ENCODE measurements at places on chromosomes 2 and 18.

GRCh38 chr2:69993708-69994107 is 32.3 kb upstream of the ASPRV1 start:
- no peak for DNase-seq

DNA sequence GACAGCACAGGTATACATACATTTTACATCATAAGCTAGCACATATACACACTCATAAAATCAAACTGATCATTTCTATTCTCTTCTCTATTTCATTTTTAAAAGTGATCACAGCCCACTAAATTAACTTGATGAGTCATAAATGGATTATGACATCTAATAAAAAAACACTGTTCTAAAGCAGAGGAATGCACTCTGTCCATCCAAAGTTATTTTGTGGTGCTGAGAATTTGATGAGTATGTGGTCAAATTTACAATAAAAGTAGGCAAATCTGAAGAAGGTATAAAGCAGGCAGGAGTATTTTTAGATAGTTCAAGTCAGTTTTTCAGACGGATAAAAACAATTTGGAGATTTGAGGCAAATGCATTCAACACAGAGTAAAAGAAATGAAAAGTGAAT is 104.4 kb downstream of the NOL4 start:
- DNase-seq: no peak

DNA sequence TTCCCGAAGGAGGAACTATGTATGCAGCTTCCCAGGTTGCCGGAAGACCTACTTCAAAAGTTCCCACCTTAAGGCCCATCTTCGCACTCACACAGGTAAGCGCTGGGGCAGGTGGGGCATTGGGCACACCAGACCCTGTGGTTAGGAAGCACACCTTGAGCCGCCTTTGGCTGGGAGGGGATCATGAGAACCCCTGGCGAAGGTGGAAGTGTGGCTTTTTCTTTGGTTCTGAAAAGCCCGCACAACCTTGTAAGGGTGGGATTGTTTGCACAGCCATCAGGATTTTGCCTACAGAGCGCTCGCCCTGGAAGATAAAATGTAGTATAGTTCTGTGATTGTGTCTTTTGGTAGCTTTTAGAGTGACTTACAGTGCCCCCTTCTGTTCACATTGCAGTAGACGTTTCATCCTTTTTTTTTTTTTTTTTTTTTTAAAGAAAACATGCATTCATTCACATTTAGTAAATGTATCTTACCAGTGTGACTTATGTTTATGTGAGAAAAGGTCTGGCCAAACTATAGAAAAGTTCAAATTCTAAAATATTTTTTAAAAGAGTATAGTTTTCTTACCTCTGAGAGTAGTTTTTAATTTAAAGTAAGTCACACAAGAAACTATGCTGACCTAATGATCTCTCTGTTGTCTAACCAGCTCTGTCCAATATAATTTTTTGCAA is 5.3 kb downstream of the KLF11 start:
- peak; percentile 41 for DNase-seq

GRCh38 chr2:74501335-74502071 is 2.1 kb upstream of the LBX2 start:
- DNase-seq: no peak

- no peak for DNase-seq
Observed at GRCh38 chr2:235694721-235695601, 201.1 kb downstream of the AGAP1 start.

GRCh38 chr18:56470406-56471351 is 167.7 kb downstream of the TXNL1 start:
- DNase-seq: no peak

DNA sequence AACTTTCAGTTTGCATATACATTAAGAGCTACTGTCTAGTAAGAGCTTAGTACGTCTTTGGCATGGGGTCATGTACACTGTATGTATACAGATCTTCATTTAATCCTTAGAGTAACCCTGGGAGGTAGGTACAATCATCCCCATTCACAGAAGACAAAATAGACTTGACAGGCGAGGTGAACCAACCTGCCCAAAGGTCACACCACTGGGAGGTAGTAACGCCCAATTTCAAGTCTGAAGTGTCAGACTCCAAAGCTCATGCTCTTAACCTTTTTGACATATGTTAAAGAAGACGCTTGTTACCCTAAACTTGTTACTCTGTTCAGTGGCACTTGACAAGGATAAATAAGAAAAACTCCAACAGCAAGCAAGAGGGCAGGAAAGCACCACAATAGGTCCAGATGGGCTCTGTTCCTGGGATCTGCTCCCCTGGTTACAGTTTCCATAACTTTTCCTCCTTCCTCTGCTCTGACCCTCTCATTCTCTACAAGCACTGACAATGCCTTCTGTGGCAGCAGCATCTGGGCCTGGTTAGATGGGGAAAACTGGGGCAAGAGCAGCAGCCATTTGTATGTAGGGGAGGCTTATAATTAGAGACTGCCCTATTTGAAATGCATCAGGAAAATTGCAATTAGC is 64.7 kb upstream of the SERTAD2 start:
- DNase-seq: no peak

- no peak for DNase-seq
Observed at GRCh38 chr2:133600266-133600928, 32.1 kb upstream of the NCKAP5 start.

DNA sequence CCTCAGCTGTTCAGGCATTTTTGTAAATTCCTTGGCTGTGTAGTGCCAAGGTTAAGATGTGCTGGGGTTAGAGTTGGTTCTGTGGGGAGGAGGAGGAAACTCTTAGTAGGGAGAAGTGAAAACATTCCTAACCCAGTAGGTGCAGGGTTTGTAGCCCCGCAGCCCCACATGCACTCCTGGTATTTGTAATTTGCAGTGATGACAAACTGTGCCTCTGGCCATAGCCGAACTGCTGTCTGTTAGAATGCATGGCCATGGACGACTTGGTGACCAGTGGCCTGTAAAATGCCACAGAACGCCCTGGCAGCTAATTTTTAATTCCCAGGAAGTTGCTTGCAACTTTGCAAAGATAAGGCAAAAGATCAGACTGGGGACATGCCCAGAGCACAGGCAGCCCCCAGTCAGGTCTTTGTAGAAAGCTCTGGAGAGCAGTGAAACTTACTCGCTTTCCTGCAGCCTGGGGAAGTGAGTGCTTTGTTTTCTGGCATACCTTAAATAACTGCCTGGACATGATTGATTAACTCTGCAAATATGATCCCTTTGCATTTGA is 38.4 kb downstream of the LYPD6B start:
- DNase-seq: no peak

DNA sequence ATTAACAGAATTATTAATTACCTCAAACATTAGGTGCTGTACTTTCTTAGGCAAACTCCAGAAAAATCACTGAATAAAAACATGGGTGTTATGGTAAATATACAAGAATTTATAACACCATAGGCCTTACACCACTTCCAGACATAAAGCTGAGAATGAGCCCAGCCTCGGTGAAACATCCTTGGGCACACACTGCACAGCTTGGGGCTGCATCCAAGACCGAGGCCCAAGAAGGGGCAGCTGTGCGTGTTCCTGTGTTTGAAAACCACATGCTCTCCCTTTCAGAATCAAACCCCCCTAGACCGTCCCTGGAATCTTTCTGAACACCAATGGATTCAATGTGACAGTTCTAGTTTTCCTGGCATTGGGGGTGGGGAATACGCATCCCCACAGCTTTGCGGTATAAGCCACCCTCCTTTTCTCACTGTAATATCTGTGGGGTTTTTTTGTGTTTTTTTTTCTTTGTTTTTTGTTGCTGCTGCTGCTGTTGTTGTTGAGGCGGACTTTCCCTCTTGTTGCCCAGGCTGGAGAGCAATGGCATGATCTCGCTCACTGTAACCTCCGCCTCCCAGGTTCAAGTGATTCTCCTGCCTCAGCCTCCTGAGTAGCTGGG is 12.9 kb downstream of the ERFE start:
- no peak for DNase-seq

GRCh38 chr18:75128911-75129716 is 79.8 kb downstream of the PTGR3 start:
- DNase-seq: no peak

- no peak for DNase-seq
Observed at GRCh38 chr2:238879043-238879442, 31.2 kb downstream of the TWIST2 start.

- no peak for DNase-seq
Observed at GRCh38 chr2:11687736-11688135, 17.7 kb upstream of the NTSR2 start.

- peak; percentile 72 for DNase-seq
Observed at GRCh38 chr18:44937960-44938719, 257.5 kb downstream of the SETBP1 start.

GRCh38 chr2:45825001-45825651 is 173.7 kb downstream of the PRKCE start:
- DNase-seq: no peak

GRCh38 chr2:118609138-118609537 is 238.3 kb downstream of the EN1 start:
- DNase-seq: no peak
